Activated T-helper 1 cell treated with anti-CD3 and anti-CD28 coated beads, Interleukin-2, amount 50 U/mL, for 16 hours (primary cell): ENCODE measurements at places on chromosomes 7 and 10.

- no peak for DNase-seq
These were observed 26.0 kb upstream of the HNRNPH3 start for GRCh38 chr10:68305854-68306253.

- DNase-seq, result no peak
These were observed 21.5 kb downstream of the UROS start for GRCh38 chr10:125801574-125801973.

GRCh38 chr10:93629647-93630305, 17.4 kb downstream of the PDE6C start:
- no peak for DNase-seq

GRCh38 chr7:16951483-16952080, 69.8 kb upstream of the AGR3 start:
- DNase-seq, result no peak

- DNase-seq, result no peak
These were observed 2.1 kb upstream of the LIPM start for GRCh38 chr10:88800152-88801125.

DNA sequence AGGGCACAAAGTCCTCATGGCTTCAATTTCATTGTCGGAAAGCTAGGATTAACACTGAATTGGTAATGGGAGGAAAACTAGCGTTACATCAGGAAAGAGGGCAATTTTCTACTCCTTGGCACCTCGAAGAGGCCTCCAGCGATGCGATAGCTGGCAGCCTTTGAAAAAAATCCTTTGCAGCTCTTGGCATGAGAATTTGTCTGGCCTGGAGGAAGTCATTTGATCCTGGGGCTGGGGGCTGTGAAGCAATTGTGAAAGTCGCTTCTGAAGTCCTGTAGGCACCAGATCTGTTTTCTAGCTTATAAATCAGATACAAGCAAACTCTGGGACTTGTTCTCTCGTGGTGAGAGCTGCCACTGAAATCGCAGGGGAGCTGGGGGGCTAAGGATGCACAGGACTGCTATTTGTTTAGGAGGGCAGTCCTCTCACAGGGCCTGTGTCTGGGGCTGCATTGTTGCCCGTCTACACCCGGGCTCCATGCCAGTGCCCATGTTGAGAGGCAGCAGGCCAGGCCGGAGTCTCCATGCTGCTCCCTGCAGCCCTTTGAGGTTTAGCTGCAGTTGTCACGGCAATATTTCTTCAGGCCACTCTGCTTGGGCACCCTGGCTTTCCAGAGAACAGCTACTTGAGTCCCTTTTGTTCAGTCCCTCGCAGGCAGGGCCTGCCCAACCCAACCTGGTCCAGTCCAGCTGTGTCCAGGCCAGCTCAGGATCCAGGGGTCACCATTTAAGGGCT, 206.8 kb upstream of the LYZL1 start:
- no peak for DNase-seq

DNA sequence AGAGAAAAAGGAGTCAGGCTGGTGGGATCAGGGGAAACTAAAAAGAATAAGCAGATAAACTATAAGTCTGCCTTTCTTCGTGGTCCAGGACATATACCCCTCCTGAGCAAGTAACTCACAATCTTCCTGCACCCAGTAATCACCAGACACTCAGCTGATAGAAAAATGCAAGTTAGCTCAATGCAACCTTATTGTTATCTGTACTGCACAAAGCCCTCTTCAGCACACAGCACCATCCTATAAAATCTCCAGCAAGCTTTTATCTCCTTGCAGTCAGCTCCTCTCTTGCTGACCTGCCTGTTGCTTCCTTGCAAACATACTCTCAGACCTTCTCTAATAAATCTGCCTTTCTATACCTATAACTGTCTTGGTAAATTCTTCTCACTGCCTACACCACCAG, 6.7 kb downstream of the SLC37A3 start:
- no peak for DNase-seq

DNA sequence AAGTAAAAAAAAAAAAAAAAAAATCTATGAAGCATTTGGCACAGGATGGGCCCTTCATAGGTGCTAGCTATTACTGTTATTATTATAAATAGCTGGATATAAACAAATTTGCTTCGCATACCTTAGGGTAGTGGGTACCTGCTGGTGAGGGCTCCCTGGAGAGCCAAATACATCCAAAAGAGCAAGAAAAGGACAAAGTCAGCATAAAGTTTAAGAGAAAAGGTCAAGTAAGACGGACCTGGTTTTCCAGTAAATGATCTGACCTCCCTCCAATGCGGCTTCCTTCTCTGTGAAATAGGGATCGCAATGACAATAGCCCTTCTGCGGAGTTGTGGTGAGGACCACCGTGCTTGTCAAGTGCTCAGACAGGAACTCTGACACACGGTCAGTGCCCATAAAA, 214.5 kb downstream of the SNX10 start:
- DNase-seq, result no peak

DNA sequence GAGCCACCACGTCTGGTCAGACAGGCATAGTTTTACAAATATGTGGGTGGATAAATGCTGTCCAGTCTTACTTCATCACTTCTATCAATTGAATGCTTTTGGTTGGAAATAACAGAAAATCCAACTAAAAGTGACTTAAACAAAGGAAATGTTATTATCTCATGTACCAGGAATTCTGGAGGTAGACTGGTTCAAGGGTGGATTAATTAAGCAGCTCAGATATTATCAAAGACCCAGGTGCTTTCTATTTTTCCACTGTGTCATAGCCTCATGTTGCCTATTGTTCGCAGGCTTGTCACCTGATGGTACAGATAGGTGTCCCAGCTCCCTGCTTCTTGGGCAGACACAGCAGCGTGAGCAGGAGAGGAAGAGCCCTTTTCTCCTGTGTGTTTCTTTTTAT, 156.1 kb upstream of the CTBP2 start:
- no peak for DNase-seq

- DNase-seq, result no peak
These were observed 70.1 kb downstream of the GLRX3 start for GRCh38 chr10:130206216-130206737.
